Left ventricle myocardium inferior (tissue), 1 donor: ENCODE measurements at places on chromosomes 13 and 19. TPM values are rescaled to one million over a fixed set of nuclear protein-coding genes. Genes with fewer than 3 reads are reported as not detected.

DNA sequence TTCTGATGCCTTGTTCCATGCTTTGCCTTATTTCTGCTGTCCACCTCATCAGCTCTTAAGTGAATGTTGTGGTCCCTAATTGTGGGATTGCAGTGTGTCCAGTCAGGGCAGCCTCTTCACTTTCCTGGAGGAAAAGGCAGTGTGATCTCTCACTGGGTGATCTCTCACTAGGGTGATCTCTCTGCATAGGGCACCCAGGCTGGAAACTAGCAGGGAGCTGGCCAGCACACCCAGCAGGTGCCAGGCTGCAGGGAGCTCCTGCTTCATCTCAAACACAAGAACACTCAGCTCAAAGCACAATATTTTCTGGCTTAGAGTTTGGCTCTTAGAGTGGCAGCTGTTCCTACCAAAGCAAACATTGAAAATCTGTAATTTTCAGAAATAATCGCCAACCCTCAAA, 36.5 kb upstream of the TSHZ3 start:
- H3K4me1 ChIP-seq, result no peaks in the 10 kb centered on the region
- H3K4me3 ChIP-seq, result no peak overlapping the region
- peaks cover 70% of the 10 kb centered on the region for H3K27me3 ChIP-seq
- H3K27ac ChIP-seq, result no peak overlapping the region
- no peak for DNase-seq
- no peaks in the 10 kb centered on the region for H3K36me3 ChIP-seq

Gene KLK12
- not detected for total RNA-seq

Gene GTF2F1
- total RNA-seq, result 33.8 TPM

- peak overlapping the region; percentile 12 for H3K27ac ChIP-seq
- H3K36me3 ChIP-seq, result peaks cover 8% of the 10 kb centered on the region
- peaks cover 61% of the 10 kb centered on the region for H3K27me3 ChIP-seq
These were observed 1.6 kb downstream of the ELAVL3 start for GRCh38 chr19:11479090-11479897.

GRCh38 chr13:108352599-108352998, 83.1 kb downstream of the TNFSF13B start:
- H3K27me3 ChIP-seq, result peaks cover 20% of the 10 kb centered on the region
- H3K4me1 ChIP-seq, result no peaks in the 10 kb centered on the region

DNA sequence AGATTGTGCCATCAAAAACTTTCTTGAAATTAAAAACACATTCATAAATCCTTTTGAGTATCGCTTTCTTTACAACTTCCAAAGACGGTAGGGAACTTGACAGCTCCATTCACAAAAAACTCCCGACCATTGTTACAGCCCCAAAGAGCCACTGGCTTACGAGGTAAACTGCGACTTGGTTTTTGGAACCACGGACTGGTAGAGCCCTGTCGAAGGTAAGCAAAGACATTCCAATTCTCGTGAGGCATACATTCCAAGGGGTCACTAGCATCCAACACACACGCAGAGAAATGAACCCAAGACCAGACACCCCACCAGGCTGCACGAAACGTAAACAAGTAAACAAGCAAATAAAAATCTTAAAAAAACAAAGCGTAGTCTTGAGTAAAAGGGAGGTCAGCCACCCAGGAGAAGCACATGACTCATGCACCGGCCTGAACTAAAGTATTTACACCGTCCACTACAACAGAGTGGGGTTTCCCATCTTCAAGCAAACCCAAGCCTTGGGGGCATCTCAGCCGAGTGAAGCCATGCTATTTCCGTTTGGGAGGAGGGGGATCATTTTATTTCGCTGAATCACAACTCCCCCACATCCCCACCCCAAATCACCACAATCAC, 1.4 kb downstream of the BRD4 start:
- peaks cover 82% of the 10 kb centered on the region for H3K4me1 ChIP-seq
- no peaks in the 10 kb centered on the region for H3K27me3 ChIP-seq
- peak overlapping the region; percentile 78 for H3K4me3 ChIP-seq
- peak overlapping the region; percentile 96 for H3K27ac ChIP-seq
- no peak for DNase-seq

Gene NFIC
- total RNA-seq, result 145 TPM

GRCh38 chr13:112213467-112214255, 146.7 kb downstream of the SOX1 start:
- no peaks in the 10 kb centered on the region for H3K4me1 ChIP-seq
- H3K36me3 ChIP-seq, result no peaks in the 10 kb centered on the region
- no peak overlapping the region for H3K4me3 ChIP-seq
- DNase-seq, result no peak
- H3K27ac ChIP-seq, result no peak overlapping the region
- peaks cover 64% of the 10 kb centered on the region for H3K27me3 ChIP-seq

DNA sequence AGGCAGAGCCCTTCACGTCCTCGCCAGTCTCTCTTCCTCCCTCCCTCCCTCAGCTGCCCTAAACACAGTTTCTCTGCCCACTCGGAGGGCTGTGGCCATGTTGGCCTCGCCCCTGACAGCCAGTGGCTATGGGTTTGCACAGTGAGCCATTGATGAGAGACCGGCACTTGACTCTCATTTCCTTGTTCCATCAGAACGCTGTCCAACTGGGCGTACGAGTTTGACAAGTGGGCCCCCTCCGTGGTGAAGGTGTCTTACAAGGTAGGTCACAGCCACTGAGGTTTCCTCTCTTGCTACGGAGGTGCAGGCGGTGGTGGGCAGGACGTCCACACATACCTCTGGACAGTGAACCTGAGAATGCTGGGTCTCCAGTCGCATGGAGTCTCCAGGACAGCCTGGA, 57.9 kb downstream of the SMARCA4 start:
- H3K27me3 ChIP-seq, result no peaks in the 10 kb centered on the region
- DNase-seq, result no peak
- H3K27ac ChIP-seq, result no peak overlapping the region
- H3K36me3 ChIP-seq, result peaks cover 99% of the 10 kb centered on the region
- H3K4me1 ChIP-seq, result no peaks in the 10 kb centered on the region

Gene SULT2A1
- not detected for total RNA-seq

Gene COL5A3
- 8.7 TPM for total RNA-seq

- H3K27me3 ChIP-seq, result no peaks in the 10 kb centered on the region
- H3K4me1 ChIP-seq, result no peaks in the 10 kb centered on the region
- no peak overlapping the region for H3K4me3 ChIP-seq
- no peak for DNase-seq
- H3K36me3 ChIP-seq, result peaks cover 30% of the 10 kb centered on the region
These were observed 8.7 kb upstream of the ZNF548 start for GRCh38 chr19:57380923-57381322.

DNA sequence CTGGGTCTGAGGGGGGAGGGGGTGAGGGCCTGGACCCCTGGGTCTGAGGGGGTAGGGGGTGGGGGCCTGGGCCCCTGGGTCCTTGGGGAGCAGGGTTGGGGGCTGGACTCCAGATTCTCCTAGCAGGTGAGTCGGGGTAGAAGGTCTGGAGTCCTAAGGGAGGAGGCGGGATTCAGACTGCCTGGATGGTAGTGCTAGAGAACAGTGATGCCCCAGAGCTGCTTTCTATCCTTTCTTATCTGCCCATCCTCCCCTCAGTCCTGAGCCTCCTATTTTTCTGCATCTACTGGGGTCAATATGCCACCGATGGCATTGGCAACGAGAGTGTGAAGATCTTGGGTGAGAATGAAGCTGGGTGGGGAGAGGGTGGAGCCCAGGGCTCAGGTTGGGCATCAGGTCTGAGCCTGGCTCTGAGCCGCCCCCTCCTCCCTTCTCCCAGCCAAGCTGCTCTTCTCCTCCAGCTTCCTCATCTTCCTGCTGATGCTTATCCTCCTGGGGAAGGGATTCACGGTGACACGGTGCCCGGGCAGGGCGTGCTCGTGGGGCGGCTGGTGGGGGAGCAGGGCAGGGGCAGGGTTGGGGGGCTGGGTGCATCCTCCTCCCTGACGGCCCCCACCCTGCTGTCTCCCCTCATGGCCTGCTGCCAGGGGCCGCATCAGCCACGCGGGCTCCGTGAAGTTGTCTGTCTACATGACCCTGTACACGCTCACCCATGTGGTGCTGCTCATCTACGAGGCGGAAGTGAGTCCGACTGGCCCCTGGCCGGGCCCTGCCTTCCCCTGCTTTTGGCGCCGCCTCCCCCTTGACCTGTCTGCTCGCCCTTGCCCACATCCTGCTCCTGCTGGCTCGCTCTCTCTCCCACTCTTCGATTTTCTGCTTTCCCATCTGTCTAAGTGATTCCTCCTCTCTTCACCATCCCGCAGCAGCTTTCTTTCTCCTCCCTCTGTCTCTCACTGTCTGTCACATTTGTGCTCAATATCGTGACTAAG, 3.4 kb downstream of the TMEM145 start:
- H3K27ac ChIP-seq, result no peak overlapping the region
- no peak for DNase-seq
- no peak overlapping the region for H3K4me3 ChIP-seq
- H3K27me3 ChIP-seq, result peaks cover 55% of the 10 kb centered on the region
- no peaks in the 10 kb centered on the region for H3K36me3 ChIP-seq
- peaks cover 14% of the 10 kb centered on the region for H3K4me1 ChIP-seq

DNA sequence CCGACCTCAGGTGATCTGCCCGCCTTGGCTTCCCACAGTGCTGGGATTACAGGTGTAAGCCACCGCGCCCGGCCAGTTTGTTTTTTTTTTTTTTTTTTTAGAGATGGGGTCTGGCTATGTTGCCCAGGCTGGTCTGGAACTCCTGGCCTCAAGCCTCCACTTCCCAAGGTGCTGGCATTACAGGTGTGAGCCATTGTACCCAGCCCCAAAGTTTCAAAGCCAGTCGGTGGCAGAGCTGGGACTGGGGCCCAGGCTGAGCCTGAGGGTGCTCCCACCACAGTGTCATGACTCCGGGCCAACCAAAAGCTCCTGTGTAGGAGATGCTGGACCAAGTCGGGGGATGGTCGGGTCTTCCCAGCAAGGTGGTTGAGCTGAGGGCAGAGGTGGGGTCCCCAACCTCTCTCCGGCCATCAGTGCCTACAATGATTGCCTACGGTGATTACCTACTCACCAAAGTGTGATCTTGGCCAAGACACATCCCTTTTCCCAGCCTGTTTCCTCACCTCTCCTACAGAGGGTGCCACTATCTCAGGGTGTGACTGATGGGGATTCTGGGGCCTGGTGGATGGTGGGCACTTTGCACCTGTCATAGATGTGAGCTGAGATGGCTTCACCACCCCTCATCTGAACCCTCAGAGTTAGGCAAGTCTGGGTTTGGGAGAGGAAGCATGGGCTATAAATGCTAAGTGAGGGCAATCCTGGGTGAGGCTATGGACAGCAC, 5.9 kb upstream of the SAMD1 start:
- peaks cover 7% of the 10 kb centered on the region for H3K4me1 ChIP-seq
- peaks cover 67% of the 10 kb centered on the region for H3K36me3 ChIP-seq
- DNase-seq, result no peak
- no peaks in the 10 kb centered on the region for H3K27me3 ChIP-seq

GRCh38 chr19:1074544-1075283, 7.7 kb downstream of the ARHGAP45 start:
- no peak overlapping the region for H3K27ac ChIP-seq
- no peaks in the 10 kb centered on the region for H3K36me3 ChIP-seq
- H3K4me1 ChIP-seq, result peaks cover 19% of the 10 kb centered on the region
- peak overlapping the region; percentile 48 for H3K4me3 ChIP-seq

DNA sequence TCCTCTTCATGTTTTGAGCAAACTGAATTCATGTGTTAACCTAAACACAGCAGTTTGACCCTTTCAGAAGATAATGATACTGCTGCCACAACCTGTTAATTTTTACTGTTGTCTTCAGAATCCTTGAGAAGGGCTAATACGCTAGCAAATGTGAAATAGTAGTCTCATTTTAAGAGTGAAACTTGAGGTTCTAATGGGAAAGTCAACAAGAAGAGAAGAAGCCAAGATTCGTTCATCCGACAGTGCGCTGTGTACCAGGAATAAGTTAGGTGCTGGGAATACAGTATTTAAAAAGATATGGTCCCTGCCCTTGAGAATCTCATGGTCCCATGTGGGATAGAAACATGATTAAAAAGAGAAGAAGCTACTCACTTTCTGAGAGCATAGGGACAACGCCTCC, 134.4 kb downstream of the KL start:
- no peak for DNase-seq
- peaks cover 68% of the 10 kb centered on the region for H3K4me1 ChIP-seq
- H3K27me3 ChIP-seq, result no peaks in the 10 kb centered on the region
- H3K27ac ChIP-seq, result peak overlapping the region; percentile 42
- H3K4me3 ChIP-seq, result no peak overlapping the region
- H3K36me3 ChIP-seq, result peaks cover 8% of the 10 kb centered on the region

Gene ERCC1
- total RNA-seq, result 108 TPM

Gene CADM4
- total RNA-seq, result 6.9 TPM

Gene LYL1
- 6.3 TPM for total RNA-seq

GRCh38 chr13:90510319-90510718, 837.2 kb upstream of the MIR17HG start:
- H3K36me3 ChIP-seq, result no peaks in the 10 kb centered on the region
- H3K27ac ChIP-seq, result no peak overlapping the region
- DNase-seq, result no peak
- no peaks in the 10 kb centered on the region for H3K27me3 ChIP-seq
- no peak overlapping the region for H3K4me3 ChIP-seq

GRCh38 chr19:50858886-50859285, 4.2 kb downstream of the KLK3 start:
- no peak for DNase-seq
- no peaks in the 10 kb centered on the region for H3K36me3 ChIP-seq
- peaks cover 95% of the 10 kb centered on the region for H3K27me3 ChIP-seq

Gene C13orf42
- not detected for total RNA-seq

DNA sequence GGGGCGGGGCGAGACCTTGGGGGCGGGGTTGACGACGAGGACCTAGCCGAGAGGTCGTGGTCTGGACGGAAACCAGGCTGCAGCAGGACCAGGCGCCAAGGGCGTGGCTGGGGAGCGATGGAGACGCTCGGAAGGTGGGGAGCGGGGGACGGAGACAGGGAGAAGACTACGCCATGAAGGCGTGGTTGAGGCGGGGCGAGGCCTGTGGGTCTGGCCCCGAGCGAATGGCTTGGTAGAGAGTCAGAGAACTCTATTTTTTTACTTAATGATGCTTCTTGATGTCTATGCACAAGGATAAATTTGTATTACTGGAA, 674 bp upstream of the FBXL12 start:
- H3K4me1 ChIP-seq, result peaks cover 31% of the 10 kb centered on the region
- no peak for DNase-seq
- H3K4me3 ChIP-seq, result peak overlapping the region; percentile 98

DNA sequence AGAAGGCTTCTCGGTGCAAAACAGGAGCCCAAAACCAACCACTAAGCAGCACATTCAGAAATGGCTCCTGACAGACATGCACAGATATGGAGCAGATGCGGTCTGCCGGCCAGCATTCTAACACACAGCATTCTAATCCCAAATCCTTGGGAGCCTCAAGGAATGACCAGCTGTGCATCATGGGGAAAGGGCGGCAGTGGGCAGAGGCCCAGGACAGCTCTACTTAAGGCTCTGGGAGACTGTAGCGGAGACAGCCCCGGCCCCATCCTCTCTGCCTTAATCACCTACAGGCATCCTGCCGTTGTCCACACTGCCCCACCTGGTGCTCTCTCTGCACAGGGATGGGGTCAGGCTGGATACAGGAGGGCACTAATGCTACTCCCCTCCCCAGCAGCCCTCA, 1016.0 kb downstream of the UQCRFS1 start:
- DNase-seq, result no peak
- no peak overlapping the region for H3K4me3 ChIP-seq
- H3K27ac ChIP-seq, result no peak overlapping the region

Gene ZIC2
- not detected for total RNA-seq

Gene ZNF615
- 11.2 TPM for total RNA-seq
